Brain (organoid and tissue), 16 donors: ENCODE measurements at places on chromosomes 4 and X.

DNA sequence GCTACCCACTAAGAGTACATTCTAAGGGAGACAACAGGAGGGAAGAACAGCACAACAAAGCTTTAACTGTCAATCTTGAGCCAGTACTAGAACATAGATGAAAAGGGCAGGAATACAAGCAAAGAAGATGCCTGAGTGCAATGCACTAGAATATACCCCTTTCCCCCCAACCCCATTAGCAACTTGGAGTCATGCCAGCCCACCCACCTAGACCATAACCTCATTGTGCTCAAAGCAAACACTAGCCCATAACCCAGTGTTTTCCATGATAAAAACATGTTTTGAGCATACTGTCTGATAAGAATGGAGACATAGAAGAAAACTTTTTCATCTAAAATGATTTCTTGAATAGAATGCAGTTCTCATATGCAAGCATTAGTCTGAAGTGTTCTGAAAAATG, 183.2 kb downstream of the RAP1GDS1 start:
- DNase-seq, result no peak

DNA sequence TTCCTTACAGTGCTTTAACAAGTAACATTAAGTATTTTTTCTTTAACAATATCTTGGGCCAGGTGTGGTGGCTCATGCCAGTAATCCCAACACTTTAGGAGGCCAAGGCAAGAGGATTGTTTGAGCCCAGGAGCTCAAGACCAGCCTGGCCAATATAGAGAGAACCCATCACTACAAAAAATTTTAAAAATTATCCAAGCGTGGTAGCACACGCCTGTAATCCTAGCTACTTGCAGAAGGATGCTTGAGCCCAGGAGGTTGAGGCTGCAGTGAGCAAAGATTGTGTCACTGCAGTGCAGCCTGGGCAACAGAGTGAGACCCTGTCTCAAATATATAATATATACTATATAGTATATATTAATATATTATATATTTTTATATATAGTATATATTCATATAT, 162.2 kb downstream of the ZNF674 start:
- no peak for DNase-seq

GRCh38 chrX:68708503-68709290, 61.2 kb downstream of the STARD8 start:
- no peak for DNase-seq

- no peak for DNase-seq
Measured at GRCh38 chrX:27987862-27988646, 6.8 kb upstream of the DCAF8L1 start.

- no peak for DNase-seq
Measured at GRCh38 chrX:17596546-17597205, 140.6 kb upstream of the SCML1 start.

- DNase-seq, result no peak
Measured at GRCh38 chr4:139524062-139524631, 31.9 kb downstream of the SETD7 start.

- DNase-seq, result no peak
Measured at GRCh38 chr4:4666187-4666586, 124.3 kb upstream of the STX18 start.

DNA sequence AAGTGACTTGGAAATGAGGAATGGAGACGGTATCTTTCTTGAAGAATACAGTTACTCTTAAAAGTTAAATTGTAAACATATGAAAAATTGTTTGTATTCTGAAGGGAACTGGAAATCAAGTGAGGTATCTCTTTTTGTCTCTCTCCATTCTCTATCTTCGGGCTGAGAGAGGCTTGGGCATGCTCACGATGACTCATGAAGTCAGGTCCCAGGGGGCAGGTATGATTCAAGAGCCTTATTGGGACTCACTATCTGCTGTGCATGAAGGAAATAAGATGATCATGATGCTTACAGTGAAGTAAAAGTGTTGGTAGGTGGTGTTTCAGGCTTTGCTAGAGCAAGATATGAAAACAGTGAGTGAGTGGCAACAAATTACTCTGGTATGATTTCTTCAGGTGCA, 200.4 kb upstream of the PITX2 start:
- DNase-seq, result no peak

GRCh38 chrX:134864431-134864830, 126.4 kb upstream of the SMIM10 start:
- DNase-seq, result no peak

GRCh38 chr4:10030972-10031667, 9.8 kb upstream of the SLC2A9 start:
- peak; percentile 59 for DNase-seq
